ENCODE measurements at places on chromosomes 2 and 18.

GRCh38 chr2:231546014-231546715 lies 15.9 kb upstream of the NMUR1 start:
- DNase-seq = no peak

DNA sequence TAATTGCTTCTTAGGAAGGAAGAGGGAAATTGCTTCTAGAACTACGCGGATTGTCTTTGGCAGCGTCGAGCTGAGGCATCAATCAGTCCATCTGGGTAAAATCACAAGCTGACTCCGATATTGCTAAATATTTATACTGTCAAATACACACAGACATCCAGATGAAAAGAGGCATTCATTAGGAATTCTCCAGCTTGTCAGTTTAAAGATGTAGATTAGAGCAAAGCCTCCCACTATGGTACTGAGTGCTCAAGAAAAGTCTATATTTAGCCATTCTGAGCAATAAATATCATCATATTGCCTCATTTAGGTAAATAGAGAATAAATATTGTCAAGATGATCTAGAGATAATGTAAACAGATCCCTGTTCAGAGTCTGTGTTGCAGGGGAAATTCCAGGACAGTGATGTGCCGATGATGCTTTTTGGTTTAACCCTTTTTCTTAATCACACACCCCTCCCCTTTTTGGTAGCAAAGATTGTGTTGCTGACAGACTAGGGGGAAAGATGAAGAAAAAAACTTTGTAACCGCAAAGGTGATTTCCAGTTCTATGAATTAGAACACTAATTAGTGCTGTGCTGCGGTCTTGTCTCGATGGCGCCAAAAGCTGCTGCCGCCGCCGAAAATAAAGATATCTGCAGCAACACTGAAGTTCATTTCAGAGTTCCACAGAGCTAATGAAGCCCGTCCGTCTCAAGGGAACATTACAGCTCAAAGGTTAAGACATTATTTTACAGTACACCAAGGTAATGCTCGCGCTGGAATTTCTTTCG lies 171.8 kb downstream of the PTGR3 start:
- no peak for DNase-seq

GRCh38 chr2:179262077-179262660 lies 2.5 kb downstream of the SESTD1 start:
- no peak for DNase-seq

GRCh38 chr2:9178110-9178903 lies 28.3 kb upstream of the ASAP2 start:
- no peak for DNase-seq

DNA sequence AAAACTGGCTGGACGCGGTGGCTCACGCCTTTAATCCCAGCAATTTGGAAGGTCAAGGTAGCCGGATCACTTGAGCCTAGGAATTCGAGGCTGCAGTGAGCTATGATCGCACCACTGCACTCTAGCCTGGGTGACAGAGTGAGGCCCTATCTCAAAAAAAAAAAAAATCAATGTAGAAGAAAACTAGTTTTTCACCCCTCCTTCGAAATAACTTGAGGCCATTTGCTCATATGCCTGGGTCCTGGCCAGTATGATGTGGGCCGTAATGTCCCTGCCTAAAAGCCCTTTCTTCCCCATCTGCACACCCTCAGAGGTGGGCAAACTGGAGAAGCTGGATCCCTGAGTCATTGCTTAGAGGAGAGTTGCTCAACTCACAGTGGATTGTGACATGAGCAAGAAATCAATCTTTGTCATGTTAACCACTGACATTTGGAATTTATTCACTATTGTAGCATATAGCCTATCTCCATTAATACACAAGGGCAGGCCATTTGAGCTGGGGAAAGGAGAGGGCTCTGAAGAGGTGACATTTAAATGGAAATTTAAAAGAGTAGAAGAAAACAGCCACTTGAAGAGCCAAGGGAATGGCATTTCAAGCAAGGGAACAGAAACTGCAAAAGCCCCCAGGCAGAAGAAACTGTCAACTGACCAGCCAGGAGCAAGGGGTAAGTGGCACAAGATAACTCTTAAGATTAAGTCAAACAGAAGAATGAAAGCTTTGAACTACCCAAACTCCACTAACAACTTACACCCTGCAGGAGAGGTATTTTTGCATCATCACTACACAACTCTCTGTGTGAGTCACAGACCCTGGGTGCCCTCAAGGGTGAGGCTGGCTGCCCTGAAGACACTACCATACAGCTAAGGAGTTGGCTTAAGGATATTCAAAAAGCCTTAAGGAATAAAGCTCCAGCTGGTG lies 7.6 kb upstream of the METTL21A start:
- DNase-seq = peak; percentile 78

DNA sequence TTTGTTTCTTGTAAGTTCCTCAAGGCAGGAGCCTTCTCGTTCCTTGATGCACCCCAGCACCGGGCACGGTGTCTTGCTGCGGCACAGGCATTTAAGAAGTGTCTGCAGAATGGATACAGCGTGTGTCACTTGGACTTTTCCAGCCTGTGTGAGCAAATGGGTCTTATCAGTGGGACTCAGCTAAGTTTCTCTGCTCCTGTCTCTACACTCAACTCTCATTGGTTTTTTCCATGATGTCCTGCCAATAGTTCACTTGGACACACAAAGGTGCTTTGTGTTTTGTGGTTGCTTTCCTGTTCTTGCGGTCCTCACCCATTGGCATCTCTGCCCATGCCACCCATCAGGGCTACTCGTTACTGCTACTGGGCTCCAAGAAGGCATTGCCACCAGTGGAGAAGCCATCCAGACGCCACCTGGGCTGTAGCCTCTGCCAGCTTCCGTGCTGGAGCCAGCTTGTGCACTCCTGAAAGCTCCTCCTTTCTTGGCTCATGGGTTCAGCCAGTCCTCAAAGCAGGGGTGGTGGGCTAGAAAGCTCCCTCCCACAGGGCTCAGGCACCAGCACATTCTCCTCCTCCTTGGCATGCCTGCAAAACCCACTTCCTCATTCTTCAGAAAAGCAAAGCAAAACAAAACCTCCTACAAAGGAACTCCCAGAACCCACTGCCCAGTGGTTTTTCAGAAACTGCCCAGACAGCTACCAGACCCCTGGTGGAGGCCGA lies 41.4 kb downstream of the IL1R2 start:
- DNase-seq = peak; percentile 78

DNA sequence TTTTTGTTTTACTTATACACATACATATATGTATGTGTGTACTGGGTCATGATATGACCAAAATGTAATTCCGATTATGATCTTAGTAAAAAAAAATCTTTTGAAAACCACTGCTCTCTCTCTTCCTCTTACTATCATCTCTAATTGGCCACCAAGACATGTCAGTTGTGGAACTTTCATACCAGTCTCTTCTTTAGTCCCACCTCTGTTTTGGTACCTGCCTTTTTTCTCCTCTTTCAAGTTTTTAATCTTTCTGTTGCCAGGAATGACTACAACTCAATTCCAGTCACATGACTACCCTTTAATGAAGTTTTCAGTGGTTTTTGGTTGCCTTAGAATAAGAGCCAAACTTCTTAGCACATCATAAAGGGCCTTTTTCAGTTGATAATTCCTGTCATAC lies 17.1 kb downstream of the RBM44 start:
- no peak for DNase-seq

DNA sequence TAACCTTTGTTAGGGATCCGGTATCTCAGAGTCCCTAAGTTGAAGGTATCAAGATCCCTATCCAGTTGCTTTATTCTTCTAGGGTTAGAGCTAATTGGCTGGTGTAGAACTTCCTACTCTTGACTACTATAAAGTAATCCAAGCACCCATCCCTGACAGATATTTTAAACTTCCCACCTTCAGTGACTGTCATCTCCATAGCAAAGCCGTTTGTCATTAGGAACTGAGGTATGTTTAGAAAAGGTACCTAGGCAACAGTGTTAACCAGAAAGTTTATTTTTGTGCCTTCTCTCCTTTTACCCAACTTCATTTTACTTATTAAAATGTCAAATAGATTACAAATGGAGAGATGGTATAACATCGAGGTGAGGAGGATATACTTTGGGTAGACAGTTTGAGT lies 4.5 kb downstream of the FAM117B start:
- DNase-seq = no peak

GRCh38 chr2:54755641-54756326 lies 32.3 kb downstream of the EML6 start:
- no peak for DNase-seq

DNA sequence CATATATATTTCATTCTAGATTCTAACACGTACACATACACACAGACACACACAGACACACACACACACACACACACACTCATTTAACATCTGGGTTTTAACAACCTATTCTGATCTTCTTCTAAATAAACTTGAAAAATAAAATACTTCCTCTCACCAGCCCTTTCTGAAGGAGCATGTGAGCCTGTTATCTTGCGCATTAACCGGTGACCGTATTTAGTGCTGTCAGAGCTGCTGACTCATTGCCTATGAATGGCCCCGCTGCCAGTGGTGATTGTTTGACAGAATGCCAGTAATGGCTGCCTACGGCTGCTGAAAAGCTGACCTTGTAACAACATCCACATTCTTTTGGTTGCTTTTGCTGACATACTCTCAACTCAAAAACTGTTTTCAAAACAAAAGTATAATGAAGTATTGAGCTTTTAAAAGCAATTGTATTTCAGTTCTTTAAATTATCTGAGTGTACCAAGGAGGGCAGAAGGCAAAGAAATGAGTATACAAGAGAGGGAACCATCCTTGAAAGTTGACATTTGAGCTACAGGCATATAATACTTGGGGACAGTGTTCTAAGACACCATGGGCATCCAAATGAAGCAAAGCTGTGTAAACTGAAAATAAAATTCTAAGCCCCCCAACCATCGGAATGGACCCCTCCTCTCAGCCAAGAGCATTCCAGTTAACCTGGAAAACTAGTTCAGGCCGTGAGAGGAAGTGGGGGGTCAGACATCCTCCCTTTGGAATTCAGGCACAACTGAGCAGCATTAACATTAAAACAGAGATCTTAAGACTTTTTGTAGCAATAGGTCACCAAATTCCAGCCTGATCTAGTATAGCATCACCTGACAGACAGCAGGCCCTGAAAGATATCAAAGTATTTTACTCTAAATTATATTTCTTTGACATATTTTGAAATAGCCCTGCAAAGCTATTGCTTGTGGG lies 50.2 kb upstream of the DTNA start:
- peak; percentile 92 for DNase-seq

GRCh38 chr2:5673145-5674025 lies 18.8 kb upstream of the SOX11 start:
- no peak for DNase-seq

DNA sequence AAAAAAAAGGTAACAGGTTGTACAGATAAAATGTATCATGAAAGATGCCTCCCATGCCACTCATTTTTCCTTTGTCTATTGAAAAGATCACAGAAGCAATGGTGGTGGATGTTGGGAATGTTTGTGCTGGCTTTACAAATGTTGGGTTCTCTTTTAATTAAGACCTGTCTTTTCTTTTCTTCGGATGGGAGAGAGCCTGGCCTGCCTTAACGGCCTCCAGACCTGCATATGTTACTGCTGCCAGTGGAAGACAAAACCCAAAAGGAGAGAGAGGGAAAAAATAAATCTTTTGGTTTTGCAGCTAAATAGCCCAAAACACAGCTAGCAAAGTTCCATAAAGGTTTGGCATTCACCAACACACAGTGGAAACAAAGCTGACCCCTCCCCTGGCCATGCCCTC lies 50.5 kb upstream of the FZD7 start:
- no peak for DNase-seq

GRCh38 chr2:173400760-173401159 lies 46.1 kb downstream of the CDCA7 start:
- peak; percentile 49 for DNase-seq

GRCh38 chr2:109531221-109531620 lies 82.5 kb downstream of the SEPTIN10 start:
- no peak for DNase-seq

DNA sequence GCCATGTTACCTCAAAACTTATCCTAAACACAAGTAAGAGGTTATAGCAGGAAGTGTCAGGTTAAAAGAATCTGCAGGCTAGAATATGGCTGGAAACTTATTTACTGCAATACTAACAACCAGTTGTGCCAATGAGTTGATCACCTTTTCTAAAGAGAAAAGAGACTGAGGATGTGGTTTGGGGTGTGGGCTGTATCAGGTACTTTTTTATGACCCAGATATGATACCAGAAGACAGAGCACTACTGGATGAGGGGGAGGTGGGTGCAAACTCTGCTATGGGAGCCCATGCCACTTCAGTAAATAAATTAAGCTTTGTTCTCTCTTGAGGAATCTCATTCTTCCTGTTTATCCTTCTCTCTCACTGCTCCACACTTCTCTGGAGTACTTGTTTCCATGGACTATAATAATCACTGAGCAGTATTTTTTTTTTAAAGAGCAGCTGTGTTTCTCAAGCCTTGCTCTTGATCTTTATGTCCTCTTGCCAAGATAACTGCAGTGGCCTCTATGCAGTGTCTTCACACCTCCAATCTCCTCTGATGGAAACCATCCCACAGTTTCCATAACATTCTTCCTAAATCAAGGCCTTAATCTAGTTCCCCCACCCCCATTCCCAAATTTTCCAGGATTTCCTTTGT lies 51.2 kb upstream of the NOSTRIN start:
- DNase-seq = no peak

GRCh38 chr2:71153585-71154224 lies 23.3 kb downstream of the MPHOSPH10 start:
- no peak for DNase-seq

- peak; percentile 60 for DNase-seq
Observed at GRCh38 chr2:88307817-88308216, 137.7 kb downstream of the THNSL2 start.

GRCh38 chr2:96245609-96246390 lies 20.0 kb downstream of the TMEM127 start:
- peak; percentile 36 for DNase-seq

- DNase-seq = peak; percentile 63
Observed at GRCh38 chr2:83069724-83070123, 1389.4 kb downstream of the SUCLG1 start.

- DNase-seq = no peak
Observed at GRCh38 chr2:143730155-143730952, 601.1 kb downstream of the ARHGAP15 start.

DNA sequence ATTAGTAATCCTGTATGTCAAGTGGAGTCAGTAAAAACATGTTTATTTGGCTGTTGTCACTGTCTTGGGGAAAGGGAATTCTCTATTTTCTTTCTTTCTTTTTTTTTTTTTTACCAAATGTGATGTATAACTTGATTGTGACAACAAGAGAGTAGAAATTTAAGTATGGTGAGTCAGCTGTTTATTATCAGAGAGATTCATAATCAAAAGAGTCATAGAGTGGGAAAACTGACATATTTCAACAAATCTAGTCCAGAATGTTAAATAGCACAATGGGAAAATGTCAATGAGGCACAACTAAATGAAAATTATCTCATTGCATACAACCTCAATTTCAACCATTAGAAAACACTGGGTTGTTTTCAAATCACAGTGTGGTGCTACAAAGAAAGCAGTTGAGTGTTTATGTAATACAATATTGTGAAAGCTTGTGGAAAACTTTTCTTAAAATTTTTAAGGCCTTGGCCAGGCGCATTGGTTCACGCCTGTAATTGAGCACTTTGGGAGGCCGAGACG lies 111.9 kb upstream of the DTNA start:
- DNase-seq = no peak

DNA sequence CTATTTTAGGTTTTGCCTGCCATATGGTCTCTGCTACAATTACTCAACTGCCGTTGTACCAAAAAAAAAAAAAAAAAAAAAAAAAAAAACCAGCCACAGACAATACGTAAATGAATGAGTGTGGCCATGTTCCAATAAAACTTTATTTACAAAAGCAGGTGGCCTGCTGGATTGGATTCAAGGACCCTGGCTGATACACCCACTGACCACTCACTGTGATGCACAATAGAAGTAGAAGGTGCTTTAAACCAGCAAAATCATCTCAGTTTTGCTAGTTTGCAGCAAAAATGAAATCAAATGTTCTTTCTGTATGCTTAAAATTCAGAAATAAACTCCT lies 137.4 kb downstream of the AKAIN1 start:
- DNase-seq = no peak

- peak; percentile 44 for DNase-seq
Observed at GRCh38 chr2:174337337-174338146, 2.8 kb downstream of the SP9 start.

Data from hematopoietic multipotent progenitor cell treated with erythropoietin and hydrocortisone succinate and interleukin-3 and kit ligand, for 6 days (in vitro differentiated cells).